ENCODE measurements at places on chromosomes 3 and 15.
A peak's percentile ranks its signal among the peaks of the same experiment; 100 is the strongest.

DNA sequence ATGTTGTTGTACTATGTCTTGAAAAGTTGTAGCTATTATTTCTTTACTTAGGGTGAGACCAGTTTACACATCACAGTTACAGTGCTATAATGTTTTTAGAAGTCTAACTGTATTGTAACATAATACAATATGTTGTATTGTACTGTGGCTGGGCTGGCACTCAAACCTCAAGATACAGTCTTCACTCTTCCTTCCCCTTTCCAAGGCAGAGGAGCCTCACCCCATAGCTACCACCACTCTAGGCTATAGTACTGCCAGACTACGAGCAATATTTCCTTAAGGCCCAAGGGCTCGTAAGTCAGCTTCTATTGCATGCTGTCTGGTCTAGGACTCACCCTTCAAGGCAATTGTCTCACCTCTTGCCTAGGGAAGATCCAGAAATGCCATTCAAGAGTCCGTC, 597.7 kb downstream of the OTOL1 start:
- no peak for DNase-seq

- DNase-seq = peak; percentile 69
These were observed 7.5 kb upstream of the ALAS1 start for GRCh38 chr3:52190294-52191074.

GRCh38 chr3:173916799-173917198, 519.3 kb downstream of the NLGN1 start:
- no peak for DNase-seq

- no peak for DNase-seq
These were observed 70.9 kb downstream of the FNDC3B start for GRCh38 chr3:172110127-172110779.

DNA sequence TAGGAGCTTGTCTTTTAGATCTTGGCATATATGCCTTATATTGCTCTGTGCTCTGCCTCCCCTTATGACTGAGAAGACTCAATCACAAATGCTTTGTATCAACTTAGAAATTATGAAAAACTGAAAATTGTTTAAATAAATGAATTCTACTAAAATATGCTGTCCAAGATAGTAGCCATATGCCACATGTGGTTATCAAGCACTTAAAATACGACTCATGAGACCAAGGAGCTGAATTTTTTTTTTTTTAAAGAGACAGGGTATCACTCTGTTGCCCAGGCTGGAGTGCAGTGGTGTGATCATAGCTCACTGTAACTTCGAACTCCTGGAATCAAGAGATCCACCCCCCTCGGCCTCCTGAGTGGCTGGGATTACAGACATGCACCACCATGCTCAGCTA, 118.3 kb downstream of the RFTN1 start:
- DNase-seq = no peak
